ENCODE measurements at places on chromosomes 6 and 20. TPM values are rescaled to one million over a fixed set of nuclear protein-coding genes. Genes with fewer than 3 reads are reported as not detected.

The SPAG4 gene
- 3.5 TPM for total RNA-seq

The EYS gene
- total RNA-seq = 0.55 TPM

The PTK6 gene
- 22.2 TPM for total RNA-seq

The DEF6 gene
- 35.3 TPM for total RNA-seq

The PNLDC1 gene
- not detected for total RNA-seq

The DOK5 gene
- not detected for total RNA-seq

The TCF21 gene
- total RNA-seq = 15.6 TPM

The ROS1 gene
- 0.55 TPM for total RNA-seq

The DEFB132 gene
- total RNA-seq = not detected

The TSBP1 gene
- not detected for total RNA-seq

The C6orf136 gene
- total RNA-seq = 12.1 TPM

- DNase-seq = no peak
Measured at GRCh38 chr6:145801021-145801420, 13.6 kb downstream of the FBXO30 start.

- no peak for DNase-seq
Measured at GRCh38 chr6:3707024-3707423, 44.5 kb downstream of the PXDC1 start.

- no peak for DNase-seq
Measured at GRCh38 chr6:26243752-26244151, 121.2 kb upstream of the BTN3A2 start.

DNA sequence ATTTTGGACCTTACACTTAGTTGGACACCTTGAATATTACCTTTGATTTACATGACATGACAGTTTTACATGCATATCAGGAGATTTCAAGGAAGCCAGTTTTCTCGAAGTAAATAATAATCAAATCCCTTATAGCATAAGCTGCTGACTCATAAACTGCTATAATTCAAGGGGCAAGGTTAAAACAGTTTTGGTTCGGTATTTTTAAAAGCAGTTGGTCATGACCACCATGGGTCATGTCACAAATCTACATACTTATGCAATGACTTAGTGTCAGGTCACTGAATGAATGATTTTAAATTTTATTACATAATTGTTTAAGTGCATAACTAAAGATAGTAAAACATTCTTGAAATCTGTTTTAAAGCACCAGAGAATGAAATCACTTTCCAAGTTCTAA is 158.0 kb downstream of the DST start:
- no peak for DNase-seq

DNA sequence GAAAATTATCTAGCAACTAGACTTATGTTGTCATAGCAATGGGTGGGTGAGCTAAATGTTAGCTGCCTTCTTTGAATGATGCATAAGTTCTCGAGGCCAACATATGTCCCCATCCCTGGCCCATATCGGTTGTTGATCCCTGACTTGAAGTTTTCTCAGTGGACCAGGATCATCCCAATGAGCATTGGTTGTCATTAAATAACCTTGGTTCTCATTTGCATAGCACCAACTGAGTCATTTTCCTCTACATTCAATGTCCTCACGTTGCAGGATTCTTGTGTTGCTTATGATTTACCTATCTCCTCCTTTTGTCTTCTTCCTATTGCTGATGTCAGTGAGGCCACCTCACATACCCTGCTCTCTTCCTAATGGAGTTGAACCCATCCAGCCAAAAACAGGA is 12.1 kb upstream of the AHCY start:
- no peak for DNase-seq

GRCh38 chr20:52779125-52779524 is 193.0 kb upstream of the TSHZ2 start:
- DNase-seq = no peak

GRCh38 chr6:165652766-165653165 is 10.3 kb downstream of the PDE10A start:
- no peak for DNase-seq

- DNase-seq = no peak
Measured at GRCh38 chr6:156618600-156619205, 158.5 kb upstream of the ARID1B start.

DNA sequence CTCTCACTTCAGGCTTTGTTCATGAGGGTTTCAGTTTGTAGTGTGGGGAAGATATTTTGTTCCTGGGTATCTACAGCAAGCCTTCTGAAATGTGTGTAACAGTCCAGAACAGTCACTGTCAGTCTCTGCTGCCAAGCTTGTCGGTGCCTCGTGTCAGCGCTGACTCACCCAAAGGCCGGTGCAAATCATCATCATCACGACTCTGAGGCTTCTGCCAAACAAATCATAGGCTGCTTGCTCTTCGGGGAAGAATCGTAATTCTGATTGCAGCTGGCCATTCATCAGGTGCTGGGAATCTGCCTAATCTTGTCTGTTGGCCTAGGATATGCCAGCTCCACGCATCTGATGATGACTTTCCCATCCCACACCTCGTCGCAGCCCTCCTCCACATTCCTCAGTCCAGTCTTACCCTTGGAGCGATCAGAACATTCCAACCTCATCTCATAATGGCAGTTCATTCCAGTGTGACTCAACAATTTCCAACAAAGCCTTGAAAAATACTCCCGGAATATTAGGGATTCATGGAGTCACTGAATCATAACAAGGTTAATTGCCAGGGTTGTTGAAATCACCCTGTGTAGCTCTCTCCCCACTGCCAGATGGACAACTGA is 40.9 kb downstream of the ALDH8A1 start:
- peak; percentile 29 for DNase-seq

- DNase-seq = no peak
Measured at GRCh38 chr6:17863901-17864754, 123.3 kb downstream of the KIF13A start.

DNA sequence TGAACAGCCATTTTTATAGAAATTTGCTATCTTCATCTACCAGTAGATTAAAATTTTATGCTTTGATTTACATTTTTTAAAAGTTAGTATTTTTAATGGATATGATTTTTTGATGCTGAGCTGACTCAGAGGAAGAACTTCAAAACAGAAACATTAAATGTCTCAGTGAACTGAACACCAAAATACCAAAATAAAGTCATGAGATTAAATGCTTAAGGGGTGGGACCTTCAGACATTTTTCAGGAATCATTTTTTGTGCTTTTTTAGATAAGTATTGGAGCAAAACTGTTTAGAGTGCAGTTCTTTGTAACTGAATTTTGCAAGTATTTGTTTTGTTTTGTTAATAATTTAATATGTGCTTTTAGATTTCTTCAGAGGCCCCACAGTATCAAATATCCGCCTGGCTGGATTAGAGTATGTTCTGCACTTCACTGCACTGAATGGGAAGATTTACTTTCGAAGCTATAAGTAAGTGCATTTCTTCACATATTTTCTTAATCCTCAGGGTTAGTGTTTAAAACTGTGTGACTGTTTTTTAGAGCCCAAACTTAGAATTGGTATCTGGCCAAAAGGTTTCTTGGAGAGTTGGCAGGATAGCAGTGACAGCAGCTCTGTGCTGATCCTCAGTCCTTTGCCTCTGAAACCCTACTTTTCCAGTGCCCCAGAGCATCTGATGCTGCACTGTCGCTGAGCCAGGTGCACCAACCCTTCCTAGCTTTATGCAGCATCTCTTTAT is 33.7 kb downstream of the RPF2 start:
- peak; percentile 11 for DNase-seq

GRCh38 chr6:83047065-83047754 is 18.4 kb downstream of the UBE3D start:
- no peak for DNase-seq

DNA sequence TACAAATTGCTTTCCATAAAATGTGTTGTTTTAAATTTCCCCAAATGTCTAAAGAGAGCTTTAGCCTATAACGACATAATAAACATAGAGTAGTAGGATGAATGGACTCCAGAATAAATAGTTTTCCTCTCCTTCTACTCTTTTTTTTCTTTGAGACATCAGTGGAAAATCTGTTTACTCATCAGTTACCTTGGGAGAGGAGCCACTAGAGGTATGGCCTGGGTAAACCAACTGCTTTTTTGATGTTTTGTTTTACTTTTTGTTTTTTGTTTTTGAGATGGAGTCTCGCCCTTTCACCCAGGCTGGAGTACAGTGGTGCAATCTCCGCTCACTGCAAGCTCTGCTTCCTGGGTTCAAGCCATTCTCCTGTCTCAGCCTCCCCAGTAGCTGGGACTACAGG is 8.3 kb upstream of the TGM3 start:
- DNase-seq = no peak

GRCh38 chr6:85435851-85436250 is 14.0 kb upstream of the NT5E start:
- DNase-seq = no peak

DNA sequence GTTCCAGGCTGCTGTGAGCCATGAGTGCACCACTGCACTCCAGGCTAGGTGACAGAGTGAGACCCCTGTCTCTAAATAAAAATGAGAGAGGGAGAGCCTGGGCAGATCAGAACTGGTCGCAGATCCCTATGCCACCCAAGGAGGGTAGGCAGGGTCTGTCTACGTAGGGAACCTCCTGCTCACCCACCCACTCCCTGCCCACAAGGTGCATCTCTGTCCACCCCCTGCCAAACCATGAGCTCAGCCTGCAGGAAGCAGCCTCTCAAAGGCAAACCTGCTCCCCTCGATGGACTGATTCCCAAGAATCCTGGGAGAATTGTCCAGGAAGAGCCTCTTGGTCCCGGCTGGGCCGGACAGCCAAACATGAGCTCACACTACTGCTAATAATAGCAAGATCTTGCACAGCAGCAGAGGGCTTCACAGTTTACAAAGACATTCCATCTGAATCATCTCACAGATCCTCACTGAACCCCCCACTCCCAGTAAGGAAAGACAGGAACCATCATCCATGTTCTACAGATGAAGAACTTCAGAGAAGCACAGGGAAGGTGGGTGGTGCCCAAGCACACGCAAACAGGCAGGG is 27.8 kb upstream of the TLDC2 start:
- peak; percentile 86 for DNase-seq

DNA sequence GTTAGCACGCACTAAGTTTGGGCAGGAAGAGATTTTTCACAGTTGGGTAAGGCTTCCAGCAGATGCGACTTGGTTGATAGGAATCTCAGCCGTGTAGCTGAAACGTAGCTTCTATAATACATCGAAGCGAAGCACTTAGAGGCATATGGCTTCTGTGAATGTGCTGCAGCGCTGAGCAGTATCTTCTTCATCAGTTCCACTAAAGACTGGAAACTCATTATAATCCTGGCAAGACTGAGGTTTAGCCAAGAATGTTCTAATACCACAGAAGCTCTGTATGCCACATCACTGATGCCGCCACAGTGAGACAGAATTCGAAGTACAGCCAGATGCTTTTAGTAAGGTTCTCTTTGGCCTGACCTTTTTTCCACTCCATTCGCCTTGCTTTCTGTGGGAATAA is 680.2 kb upstream of the AGPAT4 start:
- DNase-seq = no peak

DNA sequence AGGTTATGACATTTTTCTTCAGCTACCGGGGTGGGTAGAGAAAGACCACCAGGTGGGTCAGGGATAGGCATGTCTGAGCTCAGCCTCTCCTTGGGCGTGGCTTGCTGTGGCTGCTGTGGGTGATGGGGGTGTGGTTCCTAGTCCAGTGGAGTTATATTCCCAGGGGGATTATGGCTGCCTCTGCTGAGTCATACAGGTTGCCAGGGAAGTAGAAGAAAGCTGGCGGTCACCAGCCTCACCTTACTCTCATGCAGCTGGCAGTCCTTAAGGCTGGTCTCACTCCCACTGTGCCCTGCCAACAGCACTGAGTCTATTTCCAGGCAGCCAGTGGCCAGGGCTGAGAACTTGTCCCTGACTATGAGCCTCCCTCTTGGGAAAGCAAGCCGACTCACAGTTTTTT is 130.0 kb downstream of the SCP2D1 start:
- no peak for DNase-seq

DNA sequence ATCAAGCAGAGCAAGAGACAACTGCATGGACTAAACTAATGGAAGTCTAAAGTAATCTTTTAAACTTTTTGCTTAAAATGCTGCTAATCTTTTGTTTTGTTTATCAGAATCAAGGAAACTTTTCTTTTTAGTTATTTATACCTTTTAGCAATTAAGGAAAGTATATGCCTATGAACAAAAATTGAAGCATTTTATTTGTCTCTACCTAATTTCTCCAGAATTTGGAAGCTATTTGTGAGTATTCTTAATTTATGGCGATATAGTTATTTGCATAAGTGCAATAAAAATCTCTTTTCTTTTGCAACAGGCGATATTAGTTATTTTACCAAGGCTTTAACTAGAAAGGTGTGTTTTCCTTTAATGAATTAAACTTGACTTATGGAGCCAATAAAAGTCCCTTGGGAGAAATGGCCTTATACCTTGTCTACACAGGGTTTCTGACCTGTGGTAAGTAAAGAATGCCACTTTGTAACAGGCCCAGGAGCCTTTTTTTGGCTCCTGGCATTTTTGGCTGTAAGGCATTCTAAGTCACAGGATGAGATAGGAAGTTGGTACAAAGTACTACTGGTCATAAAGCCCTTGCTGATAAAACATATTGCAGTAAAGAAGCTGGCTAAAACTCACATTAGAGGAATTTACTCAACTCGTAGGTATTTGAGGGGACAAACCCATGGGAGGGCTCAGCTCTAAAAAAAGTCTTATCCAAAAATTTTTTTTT is 37.2 kb downstream of the TMEM14A start:
- DNase-seq = no peak

GRCh38 chr6:1596088-1596852 is 13.4 kb upstream of the FOXC1 start:
- DNase-seq = peak; percentile 69

DNA sequence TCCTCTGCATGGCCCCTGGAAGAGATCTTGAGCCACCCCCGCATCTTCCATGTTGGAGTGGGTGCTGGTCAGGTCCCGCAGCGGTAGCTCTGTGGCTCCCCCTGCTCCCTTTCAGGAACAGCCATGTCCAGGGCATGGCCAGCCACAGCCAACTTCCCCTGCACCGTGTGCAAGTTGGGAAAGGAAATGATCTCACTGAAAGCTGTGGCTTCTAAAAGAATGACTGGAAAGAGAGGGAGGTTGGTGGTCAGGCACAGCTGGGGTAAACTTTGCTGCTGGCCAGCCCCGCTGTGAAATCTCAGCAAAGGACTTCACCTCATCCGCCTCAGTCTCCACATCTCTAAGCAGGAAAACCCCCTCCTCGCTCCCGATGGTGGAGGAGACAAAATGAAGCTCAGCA is 153.6 kb upstream of the CST7 start:
- no peak for DNase-seq

DNA sequence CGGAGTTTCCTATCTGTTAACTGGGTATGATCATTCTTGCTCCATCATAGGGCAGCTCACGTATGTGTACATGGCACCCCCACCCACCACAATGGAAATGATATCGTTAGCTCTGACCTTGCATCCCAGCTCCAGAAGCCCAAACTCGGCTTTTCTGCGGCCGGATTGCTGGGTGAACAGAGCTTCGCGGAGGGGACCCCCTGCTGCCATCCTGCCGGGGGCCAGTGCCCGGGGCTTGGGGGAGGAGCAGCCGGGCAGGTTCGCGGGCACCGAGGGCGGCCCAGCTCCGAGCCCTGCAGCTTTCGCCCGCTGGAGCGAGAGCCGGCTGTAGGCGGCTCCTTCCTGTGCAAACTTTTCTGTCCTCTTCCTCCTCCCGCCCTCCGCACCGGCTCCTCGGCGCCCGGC is 24.9 kb upstream of the FUCA2 start:
- peak; percentile 80 for DNase-seq

DNA sequence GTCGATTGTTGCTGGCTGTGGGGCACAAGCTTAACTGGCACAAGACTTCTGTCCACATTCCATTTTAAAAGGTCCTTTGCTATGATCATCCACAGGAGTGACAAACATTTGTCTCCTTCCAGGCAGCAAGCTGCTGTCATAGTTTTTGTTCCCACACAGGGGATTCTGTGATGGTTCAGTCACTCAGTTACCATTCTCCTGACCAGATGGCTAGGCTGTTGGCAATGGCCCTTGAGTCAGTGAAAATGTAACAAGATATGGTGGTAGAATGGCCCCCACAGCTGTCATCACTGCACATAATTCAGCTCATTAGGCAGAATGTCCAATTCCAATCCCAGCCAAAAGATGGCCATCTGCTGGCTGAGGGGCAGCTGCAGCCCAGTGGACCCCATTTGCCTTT is 13.7 kb downstream of the BPIFA1 start:
- no peak for DNase-seq

Data from stomach (tissue), 19 donors.